ENCODE measurements at places on chromosomes 7 and 10.

- no peak for DNase-seq
These were observed 36.5 kb downstream of the ITPRID1 start for GRCh38 chr7:31550432-31550831.

DNA sequence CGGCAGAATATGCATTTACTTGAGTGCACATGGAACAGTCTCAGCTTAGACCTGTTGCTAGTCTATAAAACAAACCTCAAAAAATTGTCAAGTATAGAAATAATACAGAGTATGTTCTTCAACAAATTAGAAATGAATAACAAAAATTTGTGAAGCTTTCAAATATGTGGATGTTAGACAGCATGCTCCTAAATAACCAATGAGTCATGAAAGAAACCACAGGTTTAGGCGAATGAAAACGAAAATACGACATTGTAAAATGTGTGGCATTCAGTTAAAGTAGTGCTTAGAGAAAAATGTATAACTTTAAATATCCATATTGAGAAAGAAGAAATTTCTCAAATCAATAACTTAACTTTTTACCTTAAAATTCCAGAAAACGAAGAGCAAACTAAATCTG lies 760.0 kb upstream of the SORCS1 start:
- DNase-seq = no peak

GRCh38 chr7:67771846-67772605 lies 775.4 kb downstream of the TYW1 start:
- DNase-seq = no peak

- no peak for DNase-seq
These were observed 92.3 kb downstream of the NKX6-2 start for GRCh38 chr10:132693676-132694075.

GRCh38 chr10:86085686-86086085 lies 280.9 kb downstream of the GRID1 start:
- no peak for DNase-seq

GRCh38 chr7:29587195-29587808 lies 23.7 kb downstream of the PRR15 start:
- DNase-seq = no peak

DNA sequence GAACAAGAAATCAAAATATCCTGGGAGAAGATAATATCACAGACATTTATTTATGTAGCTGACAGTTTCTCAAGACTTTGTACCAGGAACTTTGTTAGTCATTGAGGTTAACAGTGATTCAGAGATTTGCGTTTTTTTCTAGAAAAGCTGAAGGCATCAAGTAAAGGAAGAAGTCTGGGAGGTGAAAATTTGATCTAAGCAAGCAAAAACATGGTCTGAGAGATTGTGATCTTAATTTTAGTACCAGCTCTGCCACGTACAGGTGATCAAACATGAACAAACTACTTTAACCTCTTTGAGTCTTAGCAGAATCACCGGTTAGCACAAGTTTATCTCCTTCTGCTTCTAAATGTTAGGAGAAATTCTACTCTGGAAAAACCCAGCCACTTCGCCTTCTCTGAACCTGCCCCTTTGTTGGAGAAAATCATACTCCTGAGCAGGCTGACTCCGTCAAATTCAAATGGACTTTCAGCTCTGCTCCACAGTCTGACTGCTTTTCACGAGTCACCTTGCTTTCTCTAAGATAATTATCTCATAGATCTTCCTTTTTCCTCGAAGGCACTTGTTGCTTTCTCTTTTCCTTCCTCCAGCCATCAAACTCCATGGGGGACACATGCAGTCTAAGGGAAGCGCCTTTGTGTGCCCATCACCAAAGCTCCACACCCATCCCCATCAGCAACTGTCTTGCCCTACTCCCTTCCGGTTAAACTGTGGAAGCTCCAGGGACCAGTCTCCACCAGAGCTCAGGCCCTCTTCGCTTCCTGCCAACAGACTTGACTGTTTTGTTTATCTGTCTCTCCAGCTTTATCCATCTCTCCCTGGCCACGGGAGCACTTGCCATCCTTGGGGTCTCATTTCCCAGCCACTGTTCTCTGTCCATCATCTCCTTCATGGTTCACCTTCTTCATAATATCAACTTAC lies 86.3 kb downstream of the PRKCQ start:
- DNase-seq = no peak

- DNase-seq = no peak
These were observed 125.8 kb downstream of the DOCK4 start for GRCh38 chr7:112080441-112080840.

DNA sequence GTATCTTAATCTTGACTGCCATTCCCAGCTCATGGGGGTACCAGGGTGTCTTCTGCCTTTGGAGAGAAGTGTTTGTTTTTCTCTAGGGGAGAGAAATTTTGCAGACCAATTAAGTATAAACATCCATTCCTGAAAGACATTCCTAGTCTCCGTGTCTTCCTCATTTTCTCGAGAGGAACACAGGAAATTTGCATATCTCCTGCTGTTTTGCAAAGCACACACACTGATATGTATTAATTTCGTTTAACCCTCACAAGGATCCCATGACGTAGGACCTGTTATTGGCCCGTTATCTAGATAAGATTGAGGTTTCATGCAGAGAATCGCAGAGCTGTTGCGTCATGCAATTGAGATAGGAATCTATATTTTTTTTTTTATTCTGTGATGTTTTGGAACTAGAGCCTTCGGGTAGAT lies 944 bp downstream of the RHBDD2 start:
- no peak for DNase-seq

DNA sequence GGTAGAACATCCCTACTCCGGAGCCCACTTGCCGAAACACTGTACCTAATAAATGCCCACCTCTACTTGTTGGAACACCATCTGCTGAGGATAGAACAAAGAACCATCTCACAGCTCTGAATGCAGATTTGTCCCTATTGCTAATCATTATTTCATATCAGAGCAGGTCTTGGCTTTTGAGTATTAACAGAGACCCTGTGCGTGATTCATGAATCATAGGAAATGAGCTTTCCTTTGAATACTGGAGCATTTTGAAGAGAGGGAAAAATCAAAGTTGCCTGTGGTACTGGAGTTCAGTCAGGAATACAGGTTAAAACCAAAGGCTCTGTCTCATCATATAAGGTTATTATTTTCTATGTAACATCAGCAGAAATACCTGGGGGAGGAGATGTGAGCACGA lies 1132.3 kb downstream of the XPNPEP1 start:
- DNase-seq = no peak

DNA sequence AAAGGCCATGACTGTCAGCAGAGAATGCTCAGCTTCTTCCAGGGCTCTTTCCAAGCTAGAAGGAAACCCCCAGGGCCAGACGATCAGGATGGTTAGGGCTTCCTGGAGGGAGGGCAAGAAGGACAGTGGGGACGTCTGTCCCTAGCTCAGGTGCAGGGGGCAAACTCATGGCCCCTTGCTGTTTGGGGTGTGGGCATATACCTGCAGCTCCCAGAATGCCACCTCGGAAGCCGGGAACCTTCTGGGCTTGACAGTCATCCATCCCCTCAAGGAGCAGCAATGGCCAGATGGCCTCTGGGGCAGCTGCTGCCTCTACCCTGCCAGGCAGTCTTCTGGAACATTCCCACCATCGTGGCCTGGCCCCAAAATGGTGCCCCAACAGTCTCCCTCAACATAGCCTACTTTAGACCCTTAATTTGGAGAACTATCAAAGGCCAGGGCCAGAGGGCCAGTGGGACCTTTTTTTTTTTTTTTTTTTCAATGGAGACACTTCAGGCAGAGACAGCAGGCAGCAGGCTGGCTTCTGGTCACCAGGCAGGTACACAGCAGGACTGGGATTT lies 40.2 kb upstream of the ZMIZ1 start:
- no peak for DNase-seq

DNA sequence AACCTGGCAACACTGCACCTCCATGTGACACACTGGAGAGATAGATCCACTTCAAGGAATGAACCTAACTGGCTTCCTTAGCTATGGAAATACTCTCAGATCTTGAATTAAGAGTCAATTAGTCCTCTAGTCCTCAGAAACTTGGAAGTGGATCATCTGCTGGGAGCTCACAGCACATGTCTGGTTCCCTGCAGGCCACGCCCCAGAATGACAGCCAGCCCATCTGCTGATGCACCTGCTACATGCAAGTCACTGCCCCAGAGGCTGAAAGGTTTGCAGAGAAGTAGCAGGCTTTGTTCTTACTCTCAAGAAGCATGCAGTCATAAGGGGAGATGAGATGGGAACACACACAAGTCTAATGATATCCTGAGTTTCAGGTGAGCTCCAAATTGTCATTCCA lies 275.9 kb downstream of the SKAP2 start:
- no peak for DNase-seq

- no peak for DNase-seq
These were observed 429.8 kb downstream of the KCNMA1 start for GRCh38 chr10:77207828-77208185.

- DNase-seq = no peak
These were observed 194.3 kb downstream of the SORCS3 start for GRCh38 chr10:104835422-104835821.

DNA sequence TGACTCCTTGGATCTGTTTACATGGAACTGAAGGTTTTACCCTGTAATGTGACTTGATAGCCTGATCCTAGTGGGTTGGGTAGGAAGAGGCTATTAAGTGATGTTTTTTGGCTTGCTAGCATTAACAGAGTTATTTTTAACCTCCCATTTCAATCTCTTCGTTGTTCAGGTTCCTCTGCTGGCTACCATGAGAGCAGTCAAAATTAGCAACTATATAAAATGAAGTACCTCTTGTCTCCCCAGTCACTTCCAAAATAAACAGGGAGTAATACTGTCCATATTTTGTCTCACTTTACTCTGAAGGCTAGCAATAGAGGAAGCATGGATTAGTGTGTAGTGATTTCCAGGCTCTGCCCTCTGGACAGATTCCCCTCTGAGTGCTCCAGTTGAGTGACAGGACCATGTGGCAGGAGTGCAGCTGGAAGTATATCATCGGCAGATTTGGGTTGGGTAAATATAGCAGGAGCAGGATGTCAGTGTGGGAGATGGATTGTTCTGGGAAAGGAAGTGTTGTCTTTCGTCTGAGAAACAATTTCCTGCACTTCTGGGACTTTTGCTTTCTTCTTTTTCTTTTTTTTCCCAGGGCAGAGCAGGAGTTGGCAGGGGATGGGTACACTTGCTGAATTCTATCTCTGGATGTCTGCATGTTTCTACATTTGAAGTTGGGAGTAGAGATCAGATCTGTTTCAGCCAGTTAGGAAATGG lies 35.2 kb downstream of the GBF1 start:
- no peak for DNase-seq

DNA sequence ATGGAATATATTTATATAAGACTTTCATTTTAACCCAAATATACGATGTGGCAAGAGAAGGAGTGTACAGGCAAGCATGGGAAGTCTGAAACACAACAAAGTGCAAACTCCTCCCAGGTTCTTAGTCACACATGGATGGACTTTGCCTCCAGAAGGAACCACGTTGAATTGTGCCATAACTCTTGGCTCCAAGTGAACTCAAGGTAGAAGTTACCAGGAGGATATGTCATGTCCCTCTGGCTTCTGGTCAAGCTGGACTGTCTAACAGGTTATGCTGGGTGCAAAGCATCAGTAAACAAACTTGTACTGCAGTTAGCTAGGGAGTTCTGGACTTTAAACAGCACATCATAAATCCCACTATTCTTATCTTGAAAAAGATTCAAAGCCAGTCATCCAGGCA lies 328.3 kb upstream of the TEX47 start:
- no peak for DNase-seq

DNA sequence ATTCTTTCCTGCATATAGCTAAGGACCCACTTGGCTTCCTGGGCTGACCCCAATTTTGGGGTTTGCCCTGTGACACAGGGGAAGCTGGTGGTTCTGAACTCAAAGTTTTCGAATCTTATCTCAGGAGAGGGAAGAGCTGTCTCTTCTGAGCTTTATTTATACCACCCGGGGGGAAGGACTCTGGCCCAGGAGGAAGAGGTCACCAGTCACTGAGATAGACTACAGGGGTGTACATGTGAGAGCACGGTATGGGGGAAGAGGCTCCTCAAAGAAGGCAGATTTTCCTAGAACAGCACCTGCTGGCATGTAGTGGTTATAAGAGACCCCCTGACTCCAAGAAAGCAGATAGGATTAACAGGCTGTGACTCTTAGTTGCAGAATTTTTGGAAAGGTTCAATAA lies 101.8 kb upstream of the ELMO1 start:
- no peak for DNase-seq

DNA sequence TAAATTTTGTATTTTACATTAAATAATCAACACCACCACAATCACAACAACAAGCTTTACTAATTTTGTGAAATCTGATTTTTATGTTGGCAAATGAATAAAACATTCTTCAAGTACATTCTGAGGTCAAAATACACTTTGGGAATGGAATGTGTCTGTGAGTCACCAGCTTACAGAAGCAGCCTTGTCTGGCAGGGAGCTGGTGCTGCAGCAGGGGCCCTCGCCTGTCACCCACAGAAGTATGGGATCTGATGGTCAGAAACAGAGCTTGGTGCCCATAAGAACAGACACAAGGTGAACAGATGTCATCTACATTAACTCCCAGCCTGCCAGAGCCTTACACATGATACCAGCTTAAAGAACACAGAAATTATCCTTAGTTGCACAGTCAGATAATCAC lies 496.9 kb downstream of the CCSER2 start:
- DNase-seq = no peak

- DNase-seq = no peak
These were observed 255.6 kb downstream of the GFRA1 start for GRCh38 chr10:116017405-116017804.

- DNase-seq = no peak
These were observed 29.2 kb upstream of the KLF6 start for GRCh38 chr10:3813986-3814837.

- no peak for DNase-seq
These were observed 76.7 kb downstream of the CALD1 start for GRCh38 chr7:134856091-134856490.

DNA sequence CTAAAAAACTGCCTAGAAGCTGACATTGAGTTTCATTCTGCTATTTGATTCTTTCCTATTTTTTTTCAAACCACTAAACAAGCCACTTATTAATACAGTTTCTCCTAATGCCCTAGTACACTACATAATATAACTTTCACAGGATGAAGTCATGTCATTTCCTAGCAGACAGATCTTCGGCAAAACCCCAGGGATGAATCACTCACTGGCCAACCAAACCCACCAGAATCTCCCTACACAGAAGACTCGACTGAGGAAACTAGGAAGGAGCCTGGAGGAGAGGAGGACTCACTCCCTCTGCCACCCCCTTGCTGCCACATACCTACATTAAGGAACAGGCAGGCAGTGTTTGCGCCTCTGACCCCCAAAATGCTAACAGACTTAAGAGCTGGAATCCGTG lies 33.4 kb downstream of the XPNPEP1 start:
- no peak for DNase-seq

- DNase-seq = no peak
These were observed 280.9 kb downstream of the FGFR2 start for GRCh38 chr10:121317374-121317773.

GRCh38 chr7:139909379-139910050 lies 80.5 kb downstream of the TBXAS1 start:
- no peak for DNase-seq

- no peak for DNase-seq
These were observed 209.6 kb upstream of the VWC2 start for GRCh38 chr7:49563693-49564378.

GRCh38 chr10:94375374-94375773 lies 12.6 kb upstream of the NOC3L start:
- no peak for DNase-seq

Measured in activated T-cell treated with anti-CD3 and anti-CD28 coated beads for 48 hours (primary cell).